ENCODE measurements at places on chromosomes 4 and X.

DNA sequence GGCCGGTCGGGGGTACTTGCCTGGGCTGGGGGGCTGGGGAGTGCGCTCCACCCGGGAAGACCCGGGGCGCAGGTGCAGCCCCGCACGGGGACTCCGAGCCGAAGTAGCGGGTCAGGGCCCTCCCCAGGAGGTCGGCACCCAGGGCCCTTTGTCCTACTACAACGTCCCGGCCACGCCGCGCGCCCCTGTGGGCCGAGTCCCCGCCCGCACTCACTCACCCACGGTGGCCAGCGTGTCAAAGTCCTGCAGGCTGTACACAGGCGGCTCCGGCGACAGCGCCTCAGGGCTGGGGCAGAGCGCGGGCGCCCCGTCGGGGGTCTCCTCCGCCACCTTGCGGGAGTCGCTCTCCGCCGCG, 602 bp downstream of the PRKX start:
- no peak for DNase-seq

GRCh38 chr4:6495296-6495590, 22.8 kb upstream of the PPP2R2C start:
- no peak for DNase-seq

- DNase-seq, result peak; percentile 53
Measured at GRCh38 chr4:147362938-147363337, 118.0 kb upstream of the EDNRA start.

DNA sequence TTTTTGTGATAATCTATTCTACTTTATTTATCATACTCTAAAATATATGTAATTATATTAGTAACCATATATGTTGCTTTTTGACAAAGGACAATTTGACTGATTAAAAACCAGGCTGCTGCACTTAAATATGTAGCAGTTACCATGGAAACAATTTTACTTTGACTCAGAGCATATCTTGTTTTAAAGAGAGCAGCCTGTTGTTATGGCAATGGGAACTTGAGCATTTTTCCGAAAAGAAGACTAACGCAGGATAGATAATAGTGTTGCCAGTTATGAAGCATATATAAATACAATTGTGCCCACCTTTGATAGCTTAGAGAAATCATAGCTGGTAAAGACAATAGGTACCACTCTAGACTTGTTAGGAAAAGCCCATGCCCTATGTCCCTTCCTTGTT, 283.0 kb downstream of the GASK1B start:
- DNase-seq, result no peak

- DNase-seq, result no peak
Measured at GRCh38 chr4:68445111-68445510, 2.2 kb upstream of the TMPRSS11E start.

DNA sequence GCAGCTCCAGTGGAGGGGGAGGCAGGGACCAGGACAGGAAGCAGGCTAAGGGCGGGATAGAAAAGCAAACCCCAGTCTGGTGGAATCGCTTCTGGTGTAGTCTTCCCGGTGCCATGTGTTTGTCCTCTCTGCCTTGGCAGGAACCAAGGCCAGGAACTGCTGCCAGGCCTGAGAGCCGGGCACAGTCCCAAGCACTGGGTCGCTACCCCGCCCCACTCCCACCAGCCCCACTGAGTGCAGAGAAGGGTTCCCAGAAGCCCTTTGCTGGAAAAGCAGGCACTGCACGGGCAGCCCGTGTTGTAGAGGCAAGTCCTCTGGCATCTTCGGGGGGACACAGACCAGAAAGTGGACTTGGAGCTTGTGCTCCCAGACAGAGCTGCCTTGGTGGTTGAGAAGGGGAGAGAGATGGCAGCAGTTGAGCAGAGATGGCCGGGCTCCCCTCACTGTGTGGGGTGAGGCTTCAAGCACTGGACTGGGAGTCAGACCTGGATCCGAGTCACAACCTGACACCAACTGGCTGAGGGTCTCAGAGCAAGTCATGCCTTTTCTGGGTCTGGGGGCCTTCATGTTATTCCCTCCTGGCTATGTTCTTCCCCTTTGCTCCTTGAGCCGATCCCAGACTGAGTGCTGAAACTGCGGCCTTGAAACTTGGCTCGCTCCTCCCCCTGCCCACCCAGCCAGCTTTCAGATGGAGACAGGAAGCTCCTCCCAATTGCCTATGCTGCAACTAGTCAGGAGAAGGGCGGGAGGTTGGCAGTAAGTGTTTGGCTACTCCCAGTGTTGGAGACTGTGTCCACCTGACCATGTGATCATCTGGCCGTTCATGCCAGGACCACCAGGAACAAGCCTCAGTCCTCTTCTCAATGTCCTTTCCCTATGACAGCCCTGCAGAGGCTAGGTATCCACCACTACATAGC, 59.7 kb upstream of the MTM1 start:
- DNase-seq, result peak; percentile 15

DNA sequence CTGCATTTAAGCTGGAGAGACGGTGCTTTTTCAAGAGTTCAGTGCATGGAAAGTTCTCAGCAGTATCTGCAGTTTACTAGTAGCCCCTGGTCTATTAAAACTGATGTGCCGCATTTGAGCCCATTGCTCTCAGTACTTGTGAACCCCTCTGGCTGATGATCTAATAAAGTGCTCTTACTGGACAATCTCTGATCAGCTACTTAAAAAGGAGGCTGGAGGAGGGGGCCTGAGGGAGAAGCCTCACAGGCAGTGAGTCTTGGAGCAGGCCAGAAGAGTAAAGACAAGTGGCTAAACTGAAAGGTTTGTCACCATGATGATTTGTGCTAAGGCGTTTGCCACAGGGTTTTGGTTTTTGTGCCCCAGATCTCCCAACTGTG, 138.5 kb downstream of the ARX start:
- no peak for DNase-seq

- no peak for DNase-seq
Measured at GRCh38 chrX:150849996-150850720, 48.3 kb downstream of the CD99L2 start.

DNA sequence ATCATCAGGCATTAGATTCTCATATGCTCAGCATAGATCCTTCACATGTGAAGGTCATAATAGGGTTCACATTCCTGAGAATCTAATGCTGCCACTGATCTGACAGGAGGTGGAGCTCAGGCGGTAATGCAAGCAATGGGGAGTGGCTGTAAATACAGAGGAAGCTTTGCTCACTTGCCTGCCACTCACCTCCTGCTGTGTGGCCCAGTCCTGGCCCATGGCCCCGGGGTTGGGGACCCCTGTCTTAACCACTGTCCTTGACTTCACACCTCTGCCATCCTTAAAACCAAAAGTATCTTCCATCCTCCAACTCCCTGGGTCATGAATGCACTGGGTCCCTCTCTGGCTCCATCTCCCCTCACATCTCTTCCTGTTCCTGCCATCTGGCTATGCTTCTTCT, 129.1 kb downstream of the HMX1 start:
- DNase-seq, result no peak

GRCh38 chr4:76639288-76639687, 204.3 kb downstream of the SHROOM3 start:
- no peak for DNase-seq

DNA sequence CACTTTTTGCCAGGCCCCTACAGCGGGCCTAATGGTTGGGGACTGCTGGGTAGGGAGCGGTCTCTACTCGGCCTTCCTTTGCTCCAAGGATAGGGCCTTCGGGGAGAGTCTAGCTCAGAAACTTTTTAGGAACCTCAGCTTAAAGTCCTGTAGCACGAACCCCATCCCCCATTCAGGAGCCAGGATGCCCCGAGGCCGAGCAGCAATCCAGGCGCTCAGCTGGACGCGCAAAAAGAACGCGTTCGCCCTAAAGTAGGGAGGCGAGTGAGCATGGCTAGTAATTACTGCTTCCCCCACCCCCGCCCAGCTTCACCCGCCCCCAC, 9.7 kb downstream of the POU4F2 start:
- DNase-seq, result no peak

GRCh38 chrX:150476164-150476699, 92.2 kb upstream of the MTM1 start:
- no peak for DNase-seq

GRCh38 chrX:139559383-139560042, 29.0 kb downstream of the F9 start:
- DNase-seq, result peak; percentile 39

DNA sequence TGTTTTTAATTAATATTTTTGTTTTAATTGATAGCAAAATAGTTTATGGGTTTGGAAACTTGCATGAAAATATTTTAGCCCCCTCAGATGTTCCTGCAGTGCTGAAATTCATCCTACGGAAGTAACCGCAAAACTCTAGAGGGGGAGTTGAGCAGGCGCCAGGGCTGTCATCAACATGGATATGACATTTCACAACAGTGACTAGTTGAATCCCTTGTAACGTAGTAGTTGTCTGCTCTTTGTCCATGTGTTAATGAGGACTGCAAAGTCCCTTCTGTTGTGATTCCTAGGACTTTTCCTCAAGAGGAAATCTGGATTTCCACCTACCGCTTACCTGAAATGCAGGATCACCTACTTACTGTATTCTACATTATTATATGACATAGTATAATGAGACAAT, 40.4 kb downstream of the MAP7D3 start:
- DNase-seq, result no peak

DNA sequence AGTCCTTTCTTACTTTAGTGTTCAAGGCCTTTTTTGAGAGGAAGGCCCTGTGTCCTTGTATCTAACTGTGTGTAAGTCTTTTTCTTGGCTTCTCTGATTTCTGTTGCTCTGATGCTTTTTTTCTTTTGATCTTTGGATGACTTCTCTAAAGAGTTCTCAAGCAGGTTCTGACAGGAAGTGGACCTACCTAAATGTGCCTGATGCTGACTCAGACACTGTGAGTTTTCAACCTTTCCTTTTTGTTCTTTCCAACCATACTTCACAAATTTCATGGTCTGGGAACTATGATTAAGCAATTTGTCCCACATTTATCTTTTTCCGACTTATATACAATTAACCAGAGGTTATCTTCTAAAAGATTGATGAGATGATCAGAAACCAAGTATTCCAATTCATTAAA, 96.5 kb downstream of the SYTL5 start:
- DNase-seq, result no peak

DNA sequence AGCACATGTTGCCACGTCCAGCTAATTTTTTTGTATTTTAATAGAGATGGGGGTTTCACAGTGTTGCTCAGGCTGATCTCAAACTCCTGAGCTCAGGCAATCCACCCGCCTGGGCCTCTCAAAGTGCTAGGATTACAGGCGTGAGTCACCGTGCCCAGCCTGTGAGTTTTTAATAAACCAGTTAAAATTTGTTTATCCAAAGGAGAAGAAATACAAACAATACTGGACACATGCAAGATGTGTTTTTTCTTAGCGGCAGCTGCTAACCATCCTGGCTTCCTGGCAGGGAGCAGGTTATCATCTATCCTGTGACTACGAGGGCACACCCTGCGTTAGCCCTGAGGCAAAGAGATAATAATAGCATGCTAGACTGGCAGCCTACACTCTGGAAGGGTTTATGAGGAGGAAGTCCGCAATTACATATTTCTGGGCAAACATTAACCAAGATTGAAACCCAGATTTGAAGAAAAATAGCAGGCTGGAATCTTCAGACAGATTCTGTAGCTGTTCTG, 191.4 kb downstream of the SPRY1 start:
- no peak for DNase-seq

DNA sequence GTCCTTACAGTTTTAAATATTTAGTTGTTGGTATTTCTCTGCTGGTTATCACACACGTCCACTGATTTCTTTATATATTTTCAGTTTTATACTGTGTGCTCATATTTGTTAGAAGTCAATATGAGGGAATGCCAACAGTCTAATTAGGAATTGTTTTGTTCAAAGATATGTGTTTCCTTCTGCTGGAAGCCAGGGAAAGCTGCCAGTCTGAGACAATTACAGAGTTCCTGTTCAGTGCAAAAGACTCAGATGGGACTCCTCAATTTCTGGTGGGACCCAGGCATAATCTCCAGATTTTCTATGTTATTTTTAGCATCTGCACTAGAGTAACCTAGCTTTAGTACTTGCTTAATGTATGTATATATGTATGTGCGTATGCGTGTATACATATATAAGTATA, 486.0 kb downstream of the GRID2 start:
- DNase-seq, result no peak

DNA sequence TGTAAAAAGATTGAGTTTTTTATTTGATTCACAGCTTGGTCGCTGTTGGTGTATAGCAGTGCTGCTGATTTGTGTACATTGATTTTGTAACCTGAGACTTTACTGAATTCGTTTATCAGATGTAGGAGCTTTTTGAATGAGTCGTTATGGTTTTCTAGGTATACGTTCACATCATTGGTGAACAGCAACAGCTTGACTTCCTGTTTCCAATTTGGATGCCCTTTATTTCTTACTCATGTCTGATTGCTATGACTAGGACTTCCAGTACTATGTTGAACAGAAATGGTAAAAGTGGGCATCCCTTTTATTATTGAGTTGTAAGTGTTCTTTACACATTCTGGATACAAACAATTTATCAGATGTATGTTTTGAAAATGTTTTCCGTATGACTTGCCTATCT, 76.0 kb downstream of the ADGRG4 start:
- no peak for DNase-seq

DNA sequence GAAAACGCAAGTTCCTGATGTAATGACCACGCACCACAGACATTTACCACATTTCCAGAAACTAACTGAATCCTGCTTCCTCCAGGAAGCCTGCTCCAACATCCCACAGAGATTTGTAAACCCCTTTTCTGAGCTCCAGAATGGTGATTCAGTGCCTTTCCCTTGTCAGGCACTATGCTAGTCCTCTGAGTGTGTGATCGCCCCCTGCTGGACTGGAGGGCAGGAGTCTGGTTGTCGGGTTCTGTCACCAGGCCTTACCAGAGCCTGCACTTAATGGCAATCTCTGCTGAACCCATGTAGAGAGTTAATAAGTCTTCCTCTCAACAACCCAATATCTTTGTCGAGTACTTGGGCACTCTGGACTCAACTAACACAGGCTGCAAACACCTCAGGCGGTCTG, 14.5 kb upstream of the KDM5C start:
- DNase-seq, result no peak

DNA sequence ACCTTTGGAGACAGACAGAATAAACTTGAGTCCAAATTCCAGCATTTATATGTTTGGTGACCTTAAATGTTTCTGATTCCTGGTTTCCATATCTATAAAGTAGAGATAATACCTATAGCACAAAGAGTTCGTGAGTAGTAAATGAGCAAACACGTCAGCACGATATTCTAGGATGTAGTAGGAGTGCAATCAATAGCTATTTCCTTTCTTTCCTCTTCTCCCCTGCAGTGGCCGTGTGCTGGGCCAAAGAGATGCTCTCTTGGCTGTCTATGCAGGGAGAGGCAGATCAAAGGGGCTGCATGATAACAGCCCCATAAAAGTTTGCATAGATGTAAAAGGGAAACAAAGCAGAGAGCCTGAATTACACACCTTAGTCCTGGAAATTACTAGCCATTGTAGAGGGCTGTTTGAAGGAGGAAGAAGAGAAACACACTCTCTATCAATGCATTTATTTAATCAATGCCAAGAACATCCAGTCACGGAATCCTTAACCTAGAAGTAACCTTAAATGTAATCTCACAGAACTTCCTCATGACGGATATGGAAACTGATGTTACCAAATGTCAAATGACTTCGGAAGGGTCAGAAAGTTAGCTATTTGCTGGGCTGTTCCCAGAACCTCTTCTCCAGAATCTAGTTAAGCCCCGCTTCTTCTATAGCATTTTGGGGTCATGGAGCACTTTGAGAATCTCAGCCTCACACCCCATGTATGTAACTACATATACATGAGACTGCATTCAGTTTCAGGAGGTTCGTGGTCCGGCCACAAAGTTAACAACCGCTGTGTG, 35.5 kb upstream of the PLAC8 start:
- no peak for DNase-seq

Data from renal cortex interstitium (tissue), 15 donors.